Memory B cell (primary cell): ENCODE measurements at places on chromosomes 1 and 21.

- DNase-seq: no peak
Measured at GRCh38 chr1:23593556-23594148, 34.4 kb upstream of the ID3 start.

GRCh38 chr1:47608296-47608875 lies 170.5 kb downstream of the FOXD2 start:
- no peak for DNase-seq

- no peak for DNase-seq
Measured at GRCh38 chr1:95085376-95085775, 12.6 kb upstream of the ALG14 start.

GRCh38 chr1:10867914-10868598 lies 71.6 kb upstream of the CASZ1 start:
- no peak for DNase-seq

DNA sequence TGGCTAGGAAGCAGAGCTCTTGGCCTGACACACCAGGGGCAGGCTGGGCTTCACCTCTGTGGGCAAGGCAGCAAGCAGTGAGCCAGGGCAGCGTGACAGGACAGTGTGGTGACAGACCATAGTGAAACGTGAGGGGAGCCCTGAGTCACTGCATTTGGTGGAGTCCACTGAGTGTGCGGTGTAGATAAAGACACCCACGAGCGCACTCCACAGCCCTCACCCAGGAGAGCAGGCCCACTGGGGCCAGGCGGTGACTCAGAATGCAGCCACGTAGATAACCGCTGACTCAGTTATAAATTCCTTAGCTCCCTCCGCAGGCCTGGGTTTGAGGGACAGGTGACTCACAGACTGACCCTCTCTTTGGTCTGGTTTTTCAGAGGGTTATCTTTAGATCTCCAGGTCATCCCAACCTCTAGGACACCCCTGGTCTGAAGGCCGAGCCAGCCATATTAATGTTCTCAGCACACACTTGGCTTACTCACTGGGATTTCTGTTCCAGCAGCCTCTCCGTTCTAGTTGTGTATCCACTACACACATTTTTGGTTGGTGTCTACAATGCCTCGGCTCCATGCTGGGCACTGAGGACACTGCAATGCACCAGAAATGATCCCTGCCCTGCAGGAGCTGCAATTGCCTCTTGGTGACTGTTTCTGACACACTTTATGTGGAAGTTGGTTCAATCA lies 90.2 kb upstream of the TSPAN2 start:
- no peak for DNase-seq

- no peak for DNase-seq
Measured at GRCh38 chr1:154435599-154436200, 30.6 kb downstream of the IL6R start.

DNA sequence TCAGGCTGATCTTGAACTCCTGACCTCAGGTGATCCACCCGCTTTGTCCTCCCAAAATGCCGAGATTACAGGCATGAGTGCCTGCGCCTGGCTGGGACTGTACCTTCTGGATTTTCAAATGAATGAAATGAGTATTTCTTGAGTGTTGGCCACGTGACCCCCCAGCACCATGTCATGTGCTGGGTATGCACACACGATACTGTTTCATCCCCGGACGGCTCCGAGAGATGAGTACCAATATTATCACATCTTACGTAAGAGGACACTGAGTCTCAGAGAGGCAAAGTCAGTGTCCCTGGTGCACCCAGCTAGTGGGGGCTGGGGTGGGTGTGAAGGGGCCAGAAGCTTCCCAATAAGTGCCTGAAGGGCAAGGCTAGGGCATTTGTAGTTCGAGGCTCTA lies 780 bp upstream of the CROCC start:
- no peak for DNase-seq

GRCh38 chr1:211910913-211911485 lies 80.4 kb upstream of the LPGAT1 start:
- DNase-seq: no peak

DNA sequence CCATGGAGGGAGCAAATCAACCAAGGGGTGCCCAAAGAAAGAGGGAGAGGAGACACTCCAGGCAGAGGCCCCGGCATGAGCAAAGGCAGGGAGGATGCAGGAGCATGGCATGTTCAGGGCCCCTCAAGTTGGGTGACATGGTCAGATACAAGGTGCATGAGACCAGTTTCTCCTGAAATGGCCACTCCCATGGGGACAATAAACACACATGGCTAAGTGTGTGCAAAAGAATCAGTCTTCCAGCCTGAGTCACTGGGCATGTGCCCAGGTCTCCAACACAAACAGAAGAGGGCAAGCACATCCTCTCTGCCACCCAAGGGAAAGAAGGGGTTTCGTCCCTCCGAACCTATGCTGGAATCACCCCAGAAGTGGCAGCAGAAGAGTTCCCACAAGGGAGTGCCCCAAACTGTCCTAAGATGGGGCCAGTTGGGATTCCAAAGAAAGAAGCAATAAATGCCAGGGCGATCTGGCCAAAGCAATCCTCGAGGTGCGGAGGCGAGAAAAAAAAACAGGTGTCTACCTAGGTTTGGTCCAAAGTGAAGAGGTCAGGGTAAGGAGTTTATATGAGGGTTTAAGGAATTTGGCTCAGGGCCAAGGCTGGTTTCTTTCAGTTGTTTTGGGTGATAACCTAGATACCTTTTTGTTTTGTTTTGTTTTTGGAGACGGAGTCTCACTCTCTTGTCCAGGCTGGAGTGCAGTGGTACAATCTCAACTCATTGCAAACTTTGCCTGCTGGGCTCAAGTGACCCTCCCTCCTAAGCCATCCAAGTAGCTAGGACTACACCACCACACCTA lies 13.2 kb downstream of the CASP9 start:
- DNase-seq: no peak

GRCh38 chr1:153190373-153190772 lies 12.9 kb upstream of the LELP1 start:
- DNase-seq: no peak

DNA sequence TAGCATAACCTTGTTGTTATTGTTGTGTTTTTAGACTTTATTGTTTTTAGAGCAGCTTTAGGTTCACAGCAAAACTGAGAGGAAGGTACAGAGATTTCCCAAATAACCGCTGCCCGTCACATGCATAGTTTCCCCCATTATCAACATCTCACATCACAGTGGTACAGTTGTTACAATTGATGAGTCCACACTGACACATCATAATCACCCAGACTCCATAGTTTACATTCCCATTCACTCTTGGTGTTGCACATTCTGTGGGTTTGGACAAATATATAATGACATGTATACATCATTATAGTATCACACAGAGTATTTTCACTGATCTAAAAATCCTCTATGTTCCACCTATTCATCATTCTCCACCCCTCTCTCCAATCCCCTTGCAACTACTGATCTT lies 25.9 kb upstream of the TOR3A start:
- no peak for DNase-seq
